ENCODE measurements at places on chromosomes 3 and 15. TPM values are rescaled to one million over a fixed set of nuclear protein-coding genes. Genes with fewer than 3 reads are reported as not detected.

GRCh38 chr3:144128108-144128892 is 156.7 kb downstream of the DIPK2A start:
- no peak overlapping the region for H3K4me3 ChIP-seq
- no peak overlapping the region for H3K27ac ChIP-seq
- no peaks in the 10 kb centered on the region for H3K4me1 ChIP-seq

DNA sequence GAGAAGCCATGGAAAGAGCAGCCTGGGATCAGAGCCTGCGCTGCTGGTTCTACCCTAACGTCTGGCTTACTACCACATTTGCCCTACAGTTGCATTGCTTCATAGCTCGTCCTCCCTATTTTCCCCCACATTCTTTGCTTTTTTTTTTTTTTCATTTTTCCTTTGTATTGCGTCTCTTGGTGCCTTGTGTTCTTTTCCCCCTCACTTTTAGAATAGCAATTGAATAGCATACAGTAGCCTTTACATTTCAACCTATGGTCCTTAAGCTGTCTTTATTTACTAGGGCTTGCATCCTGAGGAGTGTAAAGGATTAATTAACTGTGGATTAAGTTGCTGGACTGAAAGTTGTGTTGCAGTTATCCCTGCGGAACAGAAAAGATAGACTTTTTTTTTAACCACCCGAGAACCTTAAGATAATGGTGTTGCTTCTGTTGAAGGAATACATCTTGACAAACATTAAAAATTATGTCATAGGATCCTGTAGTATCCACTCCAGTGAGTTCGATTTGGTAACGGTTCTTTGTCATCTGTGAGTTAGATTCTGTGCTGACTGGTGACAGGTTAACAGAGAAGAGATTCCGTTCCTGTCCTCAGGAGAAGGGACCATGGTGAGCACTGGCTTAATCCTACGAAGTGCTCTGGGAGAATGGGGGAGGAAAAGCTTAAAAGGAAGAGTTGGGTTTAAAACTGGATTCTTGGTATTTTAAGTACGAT is 417.4 kb upstream of the NAALADL2 start:
- no peaks in the 10 kb centered on the region for H3K4me1 ChIP-seq
- H3K36me3 ChIP-seq, result no peaks in the 10 kb centered on the region
- H3K27ac ChIP-seq, result no peak overlapping the region
- peaks cover 38% of the 10 kb centered on the region for H3K27me3 ChIP-seq
- H3K4me3 ChIP-seq, result peak overlapping the region; percentile 48

DNA sequence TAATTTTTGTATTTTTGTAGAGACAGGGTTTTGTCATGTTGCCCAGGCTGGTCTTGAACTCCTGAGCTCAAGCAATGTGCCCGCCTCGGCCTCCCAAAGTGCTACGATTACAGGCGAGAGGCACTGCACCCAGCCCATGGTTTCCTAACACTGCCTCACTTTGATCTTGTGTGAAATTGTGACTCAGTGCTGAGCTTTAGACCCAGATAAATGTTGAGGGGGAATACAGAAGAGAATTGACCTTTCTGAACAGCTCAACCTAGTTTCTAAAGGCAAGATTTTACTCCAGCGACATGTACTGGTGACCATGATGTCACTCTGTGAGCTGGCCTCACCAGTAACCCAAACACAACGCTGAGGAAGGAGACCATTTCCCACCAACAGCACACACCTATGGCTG is 73.5 kb downstream of the ATP1B3 start:
- H3K27ac ChIP-seq, result no peak overlapping the region
- no peak for DNase-seq
- no peaks in the 10 kb centered on the region for H3K4me1 ChIP-seq
- H3K36me3 ChIP-seq, result peaks cover 4% of the 10 kb centered on the region

GRCh38 chr15:25572191-25572590 is 133.4 kb upstream of the UBE3A start:
- no peaks in the 10 kb centered on the region for H3K4me1 ChIP-seq
- DNase-seq, result no peak
- no peaks in the 10 kb centered on the region for H3K36me3 ChIP-seq

DNA sequence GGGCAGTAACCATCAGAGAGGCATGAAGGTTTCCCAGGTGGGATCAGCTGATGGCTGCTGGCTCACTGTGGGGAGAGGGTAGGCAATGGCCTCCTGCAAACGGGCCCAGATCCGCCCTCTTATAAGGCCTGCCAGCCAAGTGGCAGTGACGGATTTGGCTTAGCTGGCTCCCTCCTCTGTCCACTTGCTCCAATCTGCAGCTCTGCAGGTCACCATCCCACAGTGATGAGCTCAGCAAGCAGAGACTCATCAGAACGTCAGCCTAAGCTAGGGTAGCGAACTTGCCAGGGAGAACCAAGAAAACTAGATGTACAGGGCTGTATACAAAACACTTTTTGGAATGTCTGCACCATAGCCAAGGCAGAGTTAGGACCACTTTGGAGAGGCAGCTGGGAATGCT is 62.8 kb upstream of the DCLK3 start:
- H3K27ac ChIP-seq, result no peak overlapping the region
- no peaks in the 10 kb centered on the region for H3K27me3 ChIP-seq
- H3K4me1 ChIP-seq, result no peaks in the 10 kb centered on the region
- DNase-seq, result no peak
- peaks cover 87% of the 10 kb centered on the region for H3K36me3 ChIP-seq
- H3K4me3 ChIP-seq, result no peak overlapping the region

DNA sequence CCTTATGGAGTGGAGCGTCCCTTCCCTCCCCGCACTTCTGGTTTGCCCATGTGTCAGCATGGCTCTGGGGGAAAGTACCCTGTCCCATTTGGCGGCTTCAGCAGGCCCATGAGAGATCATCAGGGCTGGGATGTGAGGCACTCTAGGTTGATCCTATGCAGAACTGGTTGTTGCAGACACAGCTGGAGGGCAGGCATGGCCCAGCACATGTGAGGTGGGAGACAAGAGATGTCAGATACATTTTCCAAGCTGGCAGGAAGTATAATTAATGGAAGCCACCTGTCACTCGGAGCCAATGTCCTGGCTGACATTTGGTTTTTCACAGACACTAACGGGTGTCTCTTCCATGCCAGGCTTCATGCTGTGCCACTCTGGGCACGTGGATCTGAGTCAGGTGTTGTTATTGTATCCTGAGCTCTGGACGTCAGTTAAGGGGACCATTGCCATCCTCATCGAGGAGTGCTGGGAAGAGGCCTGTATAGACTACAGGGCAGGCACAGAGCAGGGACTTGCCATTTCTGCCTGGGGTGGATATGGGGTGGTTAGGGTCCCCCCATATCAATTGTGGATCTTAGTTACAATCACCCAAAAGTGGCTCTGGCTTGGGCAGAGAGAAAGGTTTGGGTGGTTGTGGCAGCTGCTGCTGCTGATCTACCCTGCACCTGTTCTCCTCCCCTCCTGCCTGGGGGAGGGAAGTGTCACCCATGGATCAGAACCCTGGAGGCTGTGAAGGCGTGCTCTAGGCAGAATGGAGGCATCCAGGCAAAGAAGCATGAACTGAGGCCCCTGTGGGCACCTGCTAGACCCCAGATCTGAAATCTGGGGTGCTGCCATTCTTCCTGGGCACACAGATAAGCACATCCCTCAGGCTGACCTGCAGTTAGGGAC is 140.7 kb downstream of the FBLN2 start:
- no peak overlapping the region for H3K4me3 ChIP-seq
- no peaks in the 10 kb centered on the region for H3K27me3 ChIP-seq
- H3K4me1 ChIP-seq, result no peaks in the 10 kb centered on the region

- H3K4me1 ChIP-seq, result peaks cover 3% of the 10 kb centered on the region
- DNase-seq, result no peak
- H3K36me3 ChIP-seq, result no peaks in the 10 kb centered on the region
- no peak overlapping the region for H3K27ac ChIP-seq
- H3K27me3 ChIP-seq, result peaks cover 18% of the 10 kb centered on the region
Observed at GRCh38 chr3:146166415-146166821, 5.4 kb upstream of the PLOD2 start.

- no peaks in the 10 kb centered on the region for H3K4me1 ChIP-seq
- H3K27me3 ChIP-seq, result no peaks in the 10 kb centered on the region
- no peak overlapping the region for H3K4me3 ChIP-seq
- H3K27ac ChIP-seq, result no peak overlapping the region
Observed at GRCh38 chr3:36097209-36097608, 283.1 kb upstream of the STAC start.

GRCh38 chr15:81749716-81750375 is 296.0 kb downstream of the MEX3B start:
- H3K27ac ChIP-seq, result no peak overlapping the region
- no peaks in the 10 kb centered on the region for H3K4me1 ChIP-seq
- H3K4me3 ChIP-seq, result no peak overlapping the region
- no peaks in the 10 kb centered on the region for H3K36me3 ChIP-seq

DNA sequence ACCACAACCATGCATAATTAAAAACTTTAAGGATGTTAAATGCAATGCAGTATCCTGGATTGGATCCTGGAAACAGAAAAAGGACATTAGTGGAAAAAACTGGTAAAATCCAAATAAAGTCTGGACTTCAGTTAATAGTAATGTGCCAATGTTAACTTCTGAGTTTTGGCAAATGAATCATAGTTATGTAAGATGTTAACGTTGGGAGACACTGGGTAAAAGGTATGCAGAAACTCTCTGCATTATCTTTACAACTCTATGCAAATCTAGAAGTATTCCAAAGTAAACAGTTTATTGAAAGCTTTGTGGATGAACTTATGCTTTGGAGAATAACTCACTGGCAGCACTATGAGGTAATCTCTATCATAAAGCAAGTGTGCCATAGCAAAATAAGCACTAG is 357.4 kb downstream of the RORA start:
- no peak for DNase-seq
- H3K4me3 ChIP-seq, result no peak overlapping the region
- no peaks in the 10 kb centered on the region for H3K36me3 ChIP-seq
- no peaks in the 10 kb centered on the region for H3K27me3 ChIP-seq

- no peak overlapping the region for H3K27ac ChIP-seq
- H3K27me3 ChIP-seq, result no peaks in the 10 kb centered on the region
- DNase-seq, result no peak
- no peak overlapping the region for H3K4me3 ChIP-seq
- H3K36me3 ChIP-seq, result no peaks in the 10 kb centered on the region
- no peaks in the 10 kb centered on the region for H3K4me1 ChIP-seq
Observed at GRCh38 chr15:69358850-69359249, 55.3 kb upstream of the KIF23 start.

The VIPR1 gene
- total RNA-seq, result 66.8 TPM
